Cerebellum (tissue), 4 donors: ENCODE measurements at places on chromosomes 11 and 22.

DNA sequence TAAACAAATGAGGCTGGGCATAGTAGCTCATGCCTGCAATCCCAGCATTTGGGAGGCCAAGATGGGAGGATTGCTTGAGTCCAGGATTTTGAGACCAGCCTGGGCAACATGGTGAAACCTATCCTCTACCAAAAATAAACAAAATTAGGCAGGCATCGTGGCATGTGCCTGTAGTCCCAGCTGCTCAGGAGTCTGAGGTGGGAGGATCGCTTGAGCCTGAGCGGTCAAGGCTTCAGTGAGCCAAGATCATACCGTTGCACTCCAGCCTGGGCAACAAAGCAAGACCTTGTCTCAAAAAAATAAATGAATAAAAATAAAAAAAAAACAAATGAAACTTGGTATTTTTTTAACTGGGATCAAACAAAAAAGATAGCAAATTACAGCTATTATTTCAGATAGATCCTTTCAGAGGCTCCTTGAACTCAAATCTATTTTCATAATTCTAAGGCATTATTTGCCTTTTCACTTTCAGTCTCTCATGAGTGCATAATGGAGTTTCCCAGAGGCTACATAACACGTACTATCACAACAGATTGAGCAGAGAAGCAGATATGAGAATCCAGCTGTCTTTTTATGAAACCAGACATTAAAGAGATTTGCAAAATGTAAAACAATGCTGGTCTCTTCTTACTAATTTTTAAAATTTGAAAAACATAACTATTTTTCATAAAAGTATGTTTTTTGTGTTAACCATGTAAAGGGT, 23.1 kb downstream of the DDIAS start:
- DNase-seq = no peak

- DNase-seq = no peak
Observed at GRCh38 chr11:45144126-45145082, 2.0 kb upstream of the PRDM11 start.

DNA sequence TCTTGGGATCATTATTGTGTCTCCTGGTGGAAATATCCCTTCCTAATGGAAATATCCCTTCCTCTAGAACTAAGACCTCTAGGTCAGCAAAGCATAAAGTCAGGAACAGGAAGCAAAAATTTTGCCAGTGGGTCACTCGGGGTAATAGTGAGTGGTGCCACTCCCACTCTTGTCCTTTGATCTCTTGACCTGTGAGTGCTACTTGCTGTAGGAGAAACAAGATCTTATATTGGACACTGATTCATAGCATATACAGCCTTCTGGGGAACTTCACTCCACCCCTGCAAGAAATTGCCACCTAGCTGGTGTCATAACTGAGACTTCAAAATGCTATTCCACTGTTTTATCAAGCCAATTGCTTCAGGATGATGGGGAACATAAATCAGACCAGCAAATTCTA, 44.7 kb upstream of the TMEM45B start:
- DNase-seq = no peak

GRCh38 chr11:129423426-129423825, 47.8 kb downstream of the BARX2 start:
- no peak for DNase-seq

DNA sequence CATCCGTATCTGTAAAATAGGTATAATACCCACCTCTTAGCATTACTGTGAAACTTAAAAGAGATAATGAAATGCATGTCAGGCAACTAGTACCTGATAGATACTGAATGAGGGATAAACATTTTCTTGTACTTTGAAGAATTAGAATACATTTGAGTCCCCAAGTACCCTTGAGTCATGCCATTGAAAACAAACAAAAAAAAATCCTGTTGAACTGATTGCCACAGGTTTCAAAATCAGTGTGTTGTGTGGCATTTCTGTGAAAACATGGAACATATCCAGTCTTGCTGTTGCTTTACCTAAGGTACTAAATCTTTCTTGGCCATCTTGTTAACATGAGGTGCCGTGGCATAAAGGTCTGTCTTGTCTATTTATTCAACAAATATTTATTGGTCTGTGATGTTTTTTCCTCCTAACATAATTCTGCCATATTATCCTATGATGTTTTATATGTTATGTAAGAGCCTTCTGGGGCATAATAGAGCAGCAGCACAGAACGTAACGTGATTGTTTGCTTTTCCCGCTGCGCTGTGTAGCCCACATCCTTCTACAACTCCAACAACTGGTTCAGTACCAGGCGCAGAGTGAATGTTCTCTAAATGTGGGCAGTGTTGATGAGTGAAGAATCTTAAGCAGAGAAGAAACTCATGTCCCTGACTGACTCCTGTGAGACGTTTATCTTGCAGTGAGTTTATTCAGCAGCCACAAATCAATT, 79.3 kb upstream of the RAB1B start:
- no peak for DNase-seq

DNA sequence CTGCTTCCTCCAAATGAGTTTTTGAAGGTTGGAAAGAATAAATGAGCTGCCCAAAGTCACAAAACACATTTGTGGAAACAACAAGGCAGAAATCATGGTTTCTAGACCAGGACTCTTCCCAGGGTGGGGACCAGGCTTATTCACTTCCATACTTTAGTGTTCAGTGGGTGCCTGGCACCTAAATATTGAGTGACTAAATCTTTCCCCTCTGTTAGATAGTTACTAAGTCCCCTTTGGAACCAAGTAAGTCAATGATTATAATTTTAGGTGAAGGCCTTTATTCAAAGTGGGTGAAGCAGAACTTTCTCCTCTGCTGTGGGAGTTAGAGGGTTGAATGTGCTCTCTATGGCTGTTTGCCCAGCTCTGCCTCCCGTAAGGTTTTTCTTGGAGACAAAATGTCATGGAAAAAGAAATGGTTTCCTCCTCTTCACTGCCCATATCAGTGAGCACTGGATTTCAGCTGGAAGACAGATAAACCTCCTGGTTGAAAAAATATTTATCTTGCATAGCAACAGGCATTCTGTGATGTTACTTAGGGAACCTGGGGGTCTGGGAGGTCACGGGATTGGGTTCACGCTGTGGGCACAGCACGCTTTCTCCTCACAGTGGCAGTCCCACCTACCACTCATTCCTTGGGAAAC, 117.8 kb downstream of the CCDC81 start:
- no peak for DNase-seq
